Activated CD4-positive, alpha-beta T cell treated with anti-CD3 and anti-CD28 coated beads for 36 hours (primary cell): ENCODE measurements at places on chromosomes 12 and 14. TPM values are rescaled to one million over a fixed set of nuclear protein-coding genes. Genes with fewer than 3 reads are reported as not detected.
A peak's percentile ranks its signal among the peaks of the same experiment; 100 is the strongest.

DNA sequence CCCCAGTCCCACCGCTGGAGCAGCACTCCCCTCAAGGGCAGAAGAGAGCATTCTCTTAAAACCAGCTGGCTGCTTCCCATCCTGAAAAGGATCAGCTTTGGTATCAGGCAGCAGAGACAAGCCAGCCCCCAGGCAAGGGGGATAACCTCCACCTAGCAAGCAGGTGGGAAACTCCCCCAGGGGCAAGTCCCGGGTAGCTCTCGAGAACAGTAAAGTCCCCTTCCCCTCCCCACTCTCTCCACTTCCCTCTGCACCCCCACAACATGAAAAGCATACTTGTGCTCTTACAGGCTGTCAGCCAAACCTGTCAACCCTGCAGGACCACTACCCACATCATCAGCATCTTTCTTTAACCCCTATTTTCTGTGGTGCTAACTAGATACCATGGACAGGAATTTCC is 254.0 kb downstream of the NTF3 start:
- DNase-seq, result no peak

DNA sequence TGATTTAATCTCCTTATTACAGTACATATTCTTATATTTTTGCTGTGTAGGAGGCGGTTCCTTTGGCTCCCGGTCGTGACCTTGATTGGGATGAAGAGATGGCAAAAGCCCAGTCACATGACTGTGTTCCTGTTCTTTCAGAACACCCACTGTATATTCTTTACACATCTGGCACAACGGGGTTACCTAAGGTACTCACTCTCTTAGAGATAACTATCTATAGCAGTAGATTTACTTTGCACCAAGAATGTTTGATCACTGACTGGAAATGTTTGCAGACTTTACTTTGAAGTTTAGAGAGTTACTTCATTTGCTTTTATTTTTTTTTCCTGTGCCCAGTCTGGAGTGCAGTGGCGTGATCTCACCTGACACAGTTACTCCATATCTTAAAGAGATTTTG is 65.2 kb downstream of the ACSS3 start:
- DNase-seq, result no peak

DNA sequence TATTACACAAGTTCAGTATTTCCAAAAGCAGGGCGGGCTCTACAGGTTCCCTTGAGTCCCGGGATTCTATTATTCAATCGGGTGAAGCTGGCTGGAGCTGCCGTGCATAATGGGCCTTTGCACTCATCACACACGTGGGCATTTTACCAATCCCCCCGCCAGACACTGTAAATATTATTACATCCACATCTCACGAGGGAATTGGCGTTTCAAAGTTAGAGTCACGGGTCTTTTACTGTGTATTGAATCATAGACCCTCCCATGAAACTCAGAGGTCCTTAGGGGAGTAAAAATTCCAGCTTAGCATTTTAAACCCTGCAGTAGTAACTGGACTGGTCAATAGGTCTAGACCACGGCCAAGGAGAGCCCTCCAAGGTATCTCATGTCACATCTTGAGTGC is 70.3 kb downstream of the MAP1LC3B2 start:
- DNase-seq, result no peak

The MRPL51 gene
- total RNA-seq, result 275 TPM

The PLEK2 gene
- total RNA-seq, result 2.9 TPM

GRCh38 chr12:25698772-25699171 is 145.7 kb upstream of the LMNTD1 start:
- no peak for DNase-seq

DNA sequence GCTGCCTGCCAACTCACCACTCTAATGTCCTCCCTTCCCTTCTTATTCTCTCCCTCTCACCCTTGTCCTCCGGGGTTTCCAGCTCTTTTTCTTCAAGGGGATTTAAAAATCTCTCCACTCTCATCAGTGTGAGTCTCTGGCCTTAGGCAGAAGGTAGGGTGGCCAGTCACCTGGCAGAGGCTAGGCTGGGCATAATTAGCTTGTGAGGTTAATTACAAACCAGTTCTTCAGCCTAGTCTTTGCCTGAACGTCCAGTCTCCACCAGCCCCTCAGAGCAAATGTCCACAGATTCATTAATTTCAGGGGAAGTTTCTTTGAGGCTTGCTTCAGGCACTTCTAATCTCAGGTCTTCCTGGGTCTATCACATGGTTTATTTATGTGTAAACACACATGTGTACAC is 6.7 kb downstream of the KRT7 start:
- DNase-seq, result no peak

- DNase-seq, result no peak
Observed at GRCh38 chr12:49260166-49260565, 4.7 kb upstream of the TUBA1C start.

The FOXM1 gene
- 74.5 TPM for total RNA-seq

GRCh38 chr12:21800011-21800410 is 25.5 kb upstream of the KCNJ8 start:
- no peak for DNase-seq

The CD4 gene
- 206 TPM for total RNA-seq

GRCh38 chr12:49868449-49868848 is 25.5 kb upstream of the BCDIN3D start:
- DNase-seq, result no peak

The PRR4 gene
- total RNA-seq, result 1.3 TPM

The KIF5A gene
- 1.3 TPM for total RNA-seq

- DNase-seq, result peak; percentile 66
Observed at GRCh38 chr14:64549791-64550620, at the start of gene PPP1R36. TSS of gene PPP1R36 (plus strand) at chr14:64549961. CDS start at chr14:64549998, 37 bp downstream.

The SLC38A4 gene
- not detected for total RNA-seq

The CCDC88C gene
- total RNA-seq, result 73.7 TPM
